NCI-H1417 (cell line): ENCODE measurements at places on chromosomes 3 and 15.

GRCh38 chr15:62020576-62021160, 39.6 kb downstream of the VPS13C start:
- no peak for DNase-seq

DNA sequence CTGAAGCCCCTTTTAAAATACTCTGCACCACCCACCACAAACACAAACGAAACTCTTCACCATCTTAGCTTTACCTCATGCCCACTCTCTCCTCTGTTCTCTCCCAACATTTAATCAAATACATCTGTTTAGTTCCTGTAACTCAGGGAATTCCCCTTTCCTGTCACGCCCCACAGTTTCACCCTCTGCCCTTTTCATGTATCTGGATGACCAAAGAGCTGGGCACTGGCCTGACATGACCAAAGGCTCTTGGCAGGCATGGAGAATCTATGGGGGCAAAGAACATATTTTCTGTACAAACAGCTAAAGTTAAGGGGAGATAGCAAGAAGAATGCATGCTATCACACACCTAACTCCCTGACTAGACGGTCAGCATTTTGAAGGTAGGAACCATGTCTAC, 270.0 kb downstream of the TBL1XR1 start:
- DNase-seq, result no peak

GRCh38 chr3:150544041-150544440, 2.3 kb downstream of the SERP1 start:
- no peak for DNase-seq

- DNase-seq, result peak; percentile 63
Observed at GRCh38 chr3:104642827-104643226, 723.9 kb upstream of the ALCAM start.

- peak; percentile 14 for DNase-seq
Observed at GRCh38 chr15:46089467-46089935, 454.7 kb downstream of the SQOR start.

DNA sequence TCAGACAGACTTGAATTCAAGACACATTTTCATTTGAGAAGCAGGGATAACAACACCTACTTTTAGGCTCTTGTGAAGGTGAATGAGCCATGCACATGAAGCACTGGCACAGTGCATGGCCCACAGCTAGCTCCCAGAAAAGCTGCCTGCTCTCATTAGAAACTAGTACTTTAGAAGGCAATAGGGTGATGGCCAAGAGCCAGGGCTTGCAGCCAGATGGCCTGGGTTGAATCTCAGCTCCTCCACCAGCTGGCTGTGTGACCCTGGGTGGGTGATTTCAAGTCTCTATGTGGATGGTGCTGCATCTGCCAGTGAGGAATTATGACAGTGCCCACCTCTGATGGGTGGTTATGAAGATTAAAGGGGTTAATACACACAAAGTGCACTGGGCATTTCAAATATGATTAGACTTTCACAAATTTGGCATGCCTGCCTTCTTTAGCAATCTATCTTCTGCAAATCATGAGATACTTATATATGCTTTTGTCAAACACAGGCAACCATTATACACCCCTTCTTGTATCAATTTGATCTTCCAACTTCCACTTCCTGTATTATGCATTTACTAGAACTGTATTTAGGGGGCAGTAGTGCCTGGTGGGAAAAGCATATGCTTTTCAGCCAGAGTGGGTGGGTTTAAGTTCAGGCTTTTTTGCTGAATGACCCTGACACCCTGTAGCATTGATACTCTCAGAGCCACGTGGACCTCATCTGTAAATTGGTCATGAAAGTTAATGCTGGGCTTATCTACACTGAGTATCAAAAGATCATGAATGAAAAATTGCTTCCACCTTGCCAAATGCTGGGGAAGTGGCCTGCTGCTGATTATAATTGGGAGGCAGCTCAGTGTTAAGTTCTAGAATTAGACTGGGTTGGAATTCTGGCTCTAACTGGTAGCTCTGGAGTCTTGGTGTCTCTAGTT, 34.7 kb upstream of the RBP1 start:
- no peak for DNase-seq

GRCh38 chr15:101702077-101702476, 22.2 kb downstream of the TARS3 start:
- DNase-seq, result no peak

DNA sequence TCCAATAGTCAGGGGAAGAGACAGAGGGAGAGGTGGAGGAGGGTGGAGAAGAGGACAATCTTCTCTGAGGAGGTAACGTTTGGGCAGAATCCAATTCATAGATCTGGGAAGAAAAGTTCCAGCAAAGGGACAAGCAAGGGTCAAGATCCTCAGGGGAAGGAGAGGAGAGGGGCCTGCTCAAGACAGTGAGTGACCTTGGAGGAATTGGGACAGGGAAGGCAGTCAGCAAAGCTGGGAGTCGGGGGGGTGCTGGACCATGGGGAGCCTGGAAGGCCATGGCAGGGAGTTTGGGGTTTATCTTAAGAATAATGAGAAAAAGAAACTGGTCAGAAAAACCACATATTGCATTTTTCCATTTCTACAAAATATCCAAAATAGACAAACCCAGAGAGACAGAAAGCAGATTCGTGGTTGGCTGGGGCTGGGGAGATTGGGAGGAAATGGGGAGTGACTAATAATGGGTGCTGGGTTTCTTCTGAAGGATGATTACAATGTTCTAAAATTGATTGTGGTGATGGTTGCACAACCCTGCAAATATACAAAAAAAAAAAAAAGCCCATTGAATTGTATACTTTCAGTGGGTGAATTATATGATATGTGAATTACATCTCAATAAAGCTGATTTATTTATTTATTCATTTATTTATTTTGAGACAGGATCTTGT, 19.6 kb upstream of the SRP14 start:
- no peak for DNase-seq

GRCh38 chr15:73750951-73751350, 2.2 kb downstream of the INSYN1 start:
- no peak for DNase-seq

DNA sequence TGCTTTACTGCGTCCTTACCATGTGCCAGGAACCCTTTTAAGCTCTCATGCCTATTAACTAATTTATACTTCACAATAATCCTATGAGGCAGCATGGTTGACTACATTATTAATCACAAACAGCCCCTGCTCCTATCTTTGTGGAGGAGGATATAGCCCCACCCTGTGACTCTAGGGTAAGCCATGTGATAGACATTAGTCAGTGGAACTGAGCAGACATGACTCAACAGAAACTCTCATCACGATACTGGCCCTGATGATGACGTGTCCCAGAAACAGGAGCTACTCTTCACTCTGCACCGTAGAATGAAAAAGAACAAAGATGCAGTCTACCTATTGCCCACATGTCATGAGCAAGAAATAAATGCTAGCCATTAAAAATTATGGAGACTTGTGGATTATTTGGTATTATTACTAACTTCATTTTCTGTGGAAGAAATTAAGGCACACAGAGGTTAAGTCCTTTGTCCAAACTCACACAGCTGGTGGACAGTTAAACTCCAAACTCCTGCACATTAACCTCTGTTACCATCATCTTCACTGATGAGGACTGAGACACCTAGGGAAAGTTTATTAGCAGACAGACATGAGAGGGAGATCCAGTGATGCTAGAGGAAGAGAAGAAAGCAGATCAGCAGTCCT, 51.2 kb downstream of the CFAP20DC start:
- DNase-seq, result no peak

GRCh38 chr3:64445109-64445943, 220.1 kb upstream of the PRICKLE2 start:
- peak; percentile 14 for DNase-seq

DNA sequence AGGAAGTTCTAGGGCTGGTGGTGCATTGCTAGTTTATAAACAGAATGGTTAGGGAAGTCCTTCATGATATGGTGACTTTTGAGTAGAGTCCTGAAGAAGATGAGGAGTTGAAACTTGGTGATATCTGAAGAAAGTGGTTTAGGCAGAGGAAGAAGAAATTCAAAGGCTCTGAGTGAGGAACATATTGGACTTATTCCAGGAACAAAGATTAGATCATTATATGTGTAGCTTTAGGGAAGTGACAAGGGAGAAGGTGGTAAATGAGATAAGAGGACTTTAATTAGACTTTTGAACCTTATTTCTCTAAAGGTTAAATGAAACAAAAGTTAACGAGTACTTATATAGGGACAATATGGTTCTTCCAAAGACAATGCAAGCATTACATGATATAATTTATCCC, 286.7 kb downstream of the DOCK3 start:
- no peak for DNase-seq

GRCh38 chr15:75661100-75661755, 13.5 kb downstream of the SNX33 start:
- DNase-seq, result no peak

DNA sequence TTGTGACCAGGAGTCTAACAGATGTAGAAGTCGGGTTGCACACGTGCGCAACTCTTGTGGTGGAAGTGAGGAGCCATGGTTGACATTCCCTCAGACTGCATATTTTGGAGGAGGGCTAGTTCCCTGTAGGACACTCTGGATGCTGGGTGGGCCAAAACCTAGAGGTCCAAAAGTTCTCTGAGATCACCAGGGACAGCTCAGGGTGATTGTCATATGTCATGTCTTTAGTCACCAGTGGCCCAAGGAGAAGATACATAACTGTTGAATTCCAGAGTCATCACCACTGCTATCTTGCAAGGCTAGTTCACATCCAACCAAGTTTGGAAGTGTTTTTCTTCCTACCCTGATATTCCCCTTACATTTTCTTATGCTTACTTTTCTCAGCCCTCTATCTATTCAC, 95.2 kb upstream of the C3orf80 start:
- no peak for DNase-seq

GRCh38 chr3:54670201-54671000, 257.5 kb downstream of the LRTM1 start:
- peak; percentile 75 for DNase-seq

GRCh38 chr3:123419181-123419849, 29.6 kb downstream of the ADCY5 start:
- DNase-seq, result no peak

- DNase-seq, result no peak
Observed at GRCh38 chr15:59887211-59887610, 116.9 kb upstream of the FOXB1 start.

DNA sequence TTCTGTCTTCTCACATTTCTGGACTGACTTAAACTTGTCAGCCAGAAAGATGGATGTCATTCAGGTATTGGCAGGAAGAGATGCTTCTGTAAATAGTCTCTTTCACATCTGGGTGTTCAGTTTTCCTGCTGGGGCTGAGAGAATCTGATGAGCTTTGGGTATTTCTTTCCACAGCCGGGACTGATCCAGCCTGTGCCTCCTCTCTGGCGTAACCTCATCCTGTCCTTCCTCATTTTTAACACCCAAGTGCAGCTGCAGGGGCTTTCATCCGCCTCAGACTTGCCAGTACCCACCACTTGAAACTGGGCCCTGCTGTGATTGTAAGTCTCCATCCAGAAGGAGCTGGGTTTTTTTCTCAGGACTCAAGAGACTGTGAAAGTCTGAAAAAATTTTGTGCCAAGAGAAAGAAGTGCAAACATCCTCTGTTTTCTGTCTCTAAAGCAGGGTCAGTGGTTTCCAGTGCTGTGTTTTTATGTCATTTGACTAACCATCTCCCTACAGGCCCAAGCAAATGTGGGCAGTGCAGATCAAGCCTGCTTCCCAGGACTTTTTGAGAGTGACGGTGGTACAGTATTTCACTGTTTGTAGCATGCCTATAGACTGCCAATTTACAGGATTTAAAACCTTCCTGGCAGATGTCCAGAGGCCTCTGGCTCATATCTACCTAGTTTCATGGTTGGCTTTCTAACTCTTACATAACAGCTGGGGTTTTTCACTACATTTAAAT, 342.7 kb downstream of the PTPRG start:
- peak; percentile 2 for DNase-seq

DNA sequence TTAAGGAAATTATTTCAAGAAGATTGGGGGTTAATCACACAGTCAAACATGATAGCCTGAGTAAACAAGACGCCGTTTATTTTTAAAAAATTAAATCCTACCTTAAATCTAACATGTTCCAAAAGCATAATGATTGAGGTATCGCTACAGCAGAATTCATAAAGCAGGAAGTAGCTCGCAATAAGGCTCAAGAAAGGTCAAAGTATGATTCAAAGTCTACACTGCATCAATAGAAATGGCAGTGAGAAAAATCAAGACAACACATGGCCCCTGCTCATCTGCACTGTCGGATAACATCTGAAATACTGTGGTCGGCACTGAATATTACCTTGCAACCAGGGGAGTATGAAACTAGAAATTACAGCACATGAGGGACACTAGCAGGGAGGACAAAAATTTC, 93.2 kb downstream of the SMARCC1 start:
- DNase-seq, result no peak

DNA sequence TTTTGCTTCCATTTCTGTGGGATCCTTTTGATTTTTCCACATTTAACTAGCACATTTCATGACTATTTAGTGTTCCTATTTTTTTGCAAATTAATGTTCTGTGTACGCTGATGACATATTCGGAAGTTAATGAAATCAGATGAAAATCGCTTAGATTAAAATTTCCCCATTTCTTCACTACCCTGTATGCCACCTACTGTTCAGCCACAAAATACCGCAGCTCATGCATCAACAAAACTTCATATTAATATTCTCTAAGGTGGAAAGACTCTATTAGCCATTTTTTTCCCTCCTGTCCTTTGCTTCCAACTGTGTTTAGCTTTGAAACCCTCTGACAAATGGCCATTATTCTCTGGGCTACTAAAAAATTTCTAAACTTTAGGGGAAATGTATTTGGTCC, 300.6 kb downstream of the MECOM start:
- DNase-seq, result no peak

- no peak for DNase-seq
Observed at GRCh38 chr15:101264011-101264410, 12.2 kb upstream of the CHSY1 start.

- no peak for DNase-seq
Observed at GRCh38 chr3:170766253-170766652, 103.7 kb downstream of the RPL22L1 start.

DNA sequence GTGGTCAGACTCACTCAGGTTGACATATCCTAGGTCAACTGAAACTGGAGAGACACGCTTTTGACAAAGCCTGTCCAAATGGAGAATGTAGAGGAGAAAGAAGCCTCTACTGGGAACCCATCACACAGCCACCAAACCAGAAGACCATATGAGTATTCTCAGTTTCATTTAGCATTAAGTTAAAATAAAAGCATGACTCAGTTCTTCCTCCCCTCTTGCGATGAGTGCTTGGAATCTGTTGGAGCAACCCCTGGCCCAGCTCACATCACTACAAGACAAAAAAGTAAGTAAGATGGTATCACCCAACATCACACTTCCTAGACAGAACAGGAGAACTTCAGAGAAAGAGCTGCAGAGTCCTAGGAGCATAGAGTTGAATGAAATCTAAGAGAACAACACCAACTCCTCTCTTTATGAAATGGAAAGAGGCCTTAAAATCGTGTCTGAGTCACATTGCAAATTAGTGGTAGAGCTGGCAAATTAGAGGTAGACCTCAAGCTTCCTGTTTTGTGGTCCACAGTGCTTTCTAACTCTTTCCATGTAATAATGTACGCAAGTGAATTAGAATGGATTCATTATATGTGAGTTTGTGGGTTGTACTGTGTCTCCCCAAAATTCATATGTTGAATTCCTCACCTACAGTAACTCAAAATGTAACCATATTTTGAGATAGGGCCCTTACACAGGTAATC, 51.2 kb downstream of the FGF12 start:
- DNase-seq, result no peak
